Activated T-helper 1 cell treated with anti-CD3 and anti-CD28 coated beads, Interleukin-2, amount 50 U/mL, for 16 hours (primary cell): ENCODE measurements at places on chromosomes 13 and 19.

GRCh38 chr13:67156723-67157060, 73.4 kb downstream of the PCDH9 start:
- DNase-seq, result no peak

- no peak for DNase-seq
These were observed 88.0 kb downstream of the SLC10A2 start for GRCh38 chr13:102978168-102978567.

DNA sequence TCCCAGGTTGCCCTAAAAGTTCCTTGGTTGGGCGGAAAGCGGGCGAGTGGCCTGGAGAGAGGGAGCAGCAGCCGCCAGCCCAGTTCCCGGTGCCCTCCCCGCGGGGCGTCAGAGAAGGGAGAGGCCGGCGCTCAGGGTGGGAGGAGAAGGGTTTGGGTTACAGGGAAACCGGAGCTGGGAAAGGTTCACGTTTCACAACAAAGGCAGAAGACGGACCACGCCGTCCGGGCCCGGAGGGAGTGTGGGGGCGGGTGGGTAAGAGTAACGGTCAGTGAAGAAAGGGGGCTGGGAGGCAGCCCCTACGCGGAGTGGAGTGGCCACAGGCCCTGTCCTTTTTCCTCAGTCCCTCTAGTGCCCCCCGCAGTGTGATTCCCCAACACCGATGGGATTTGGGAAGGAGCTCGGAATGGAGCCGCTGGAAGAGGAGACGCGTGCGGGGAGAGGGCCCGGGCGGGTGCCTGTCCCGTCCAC, 1.6 kb downstream of the SIX5 start:
- DNase-seq, result no peak

DNA sequence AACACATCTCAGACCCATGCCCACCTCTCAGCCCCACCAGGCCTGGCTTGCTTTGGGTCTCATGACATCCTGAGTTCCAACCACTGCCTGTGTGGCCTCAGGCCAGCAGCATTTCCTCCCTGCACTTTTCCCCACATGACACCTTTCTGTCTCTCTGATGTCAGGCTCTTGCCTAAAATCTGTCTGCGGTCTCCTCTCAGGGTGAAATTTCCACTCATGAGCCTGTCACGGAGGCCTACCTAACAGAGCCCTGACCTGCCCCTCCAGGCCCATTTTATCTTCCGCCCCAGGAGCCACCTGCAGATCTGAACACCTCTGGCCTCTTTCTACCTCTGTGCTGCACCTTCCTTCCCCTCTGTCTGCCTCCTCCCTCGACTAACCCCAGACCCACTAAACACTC, 93.5 kb downstream of the ZDHHC20 start:
- no peak for DNase-seq

GRCh38 chr13:62119739-62120700, 704.4 kb upstream of the PCDH20 start:
- no peak for DNase-seq

- no peak for DNase-seq
These were observed 137.0 kb downstream of the FLT1 start for GRCh38 chr13:28357911-28358433.

GRCh38 chr19:15398501-15399233, 19.1 kb upstream of the AKAP8 start:
- DNase-seq, result no peak

- DNase-seq, result no peak
These were observed 968 bp downstream of the UBE2M start for GRCh38 chr19:58557221-58558065.

DNA sequence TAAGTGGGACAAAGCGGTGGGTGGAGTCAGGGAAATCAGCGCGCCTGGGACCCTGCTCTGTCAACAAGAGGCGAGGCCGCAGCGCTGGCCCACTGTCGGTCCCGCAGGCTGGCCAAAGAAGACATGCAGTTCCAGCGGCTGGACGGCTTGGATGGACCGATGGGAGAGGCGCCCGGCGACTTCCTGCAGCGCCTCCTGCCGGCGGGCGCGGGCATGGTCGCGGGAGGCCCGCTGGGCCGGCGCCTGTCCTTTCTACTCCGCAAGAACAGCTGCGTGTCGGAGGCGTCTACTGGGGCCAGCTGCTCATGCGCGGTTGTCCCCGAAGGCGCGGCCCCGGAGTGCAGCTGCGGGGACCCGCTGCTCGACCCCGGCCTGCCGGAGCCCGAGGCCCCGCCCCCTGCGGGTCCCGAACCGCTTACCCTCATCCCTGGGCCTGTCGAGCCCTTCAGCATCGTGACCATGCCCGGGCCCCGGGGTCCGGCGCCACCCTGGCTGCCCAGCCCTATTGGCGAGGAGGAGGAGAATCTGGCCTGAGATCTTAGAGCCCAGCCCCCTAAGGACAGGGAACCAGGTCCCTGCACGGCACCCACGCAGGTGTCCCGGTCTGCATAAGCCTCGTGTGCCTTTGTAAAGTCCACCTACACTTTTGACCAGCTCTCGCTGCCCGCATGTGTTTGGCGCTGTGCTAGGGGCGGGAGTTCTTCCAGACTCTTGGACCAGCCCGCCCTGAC, 6.1 kb downstream of the BEST2 start:
- peak; percentile 53 for DNase-seq

- no peak for DNase-seq
These were observed 1.1 kb downstream of the UBXN6 start for GRCh38 chr19:4456476-4456842.

DNA sequence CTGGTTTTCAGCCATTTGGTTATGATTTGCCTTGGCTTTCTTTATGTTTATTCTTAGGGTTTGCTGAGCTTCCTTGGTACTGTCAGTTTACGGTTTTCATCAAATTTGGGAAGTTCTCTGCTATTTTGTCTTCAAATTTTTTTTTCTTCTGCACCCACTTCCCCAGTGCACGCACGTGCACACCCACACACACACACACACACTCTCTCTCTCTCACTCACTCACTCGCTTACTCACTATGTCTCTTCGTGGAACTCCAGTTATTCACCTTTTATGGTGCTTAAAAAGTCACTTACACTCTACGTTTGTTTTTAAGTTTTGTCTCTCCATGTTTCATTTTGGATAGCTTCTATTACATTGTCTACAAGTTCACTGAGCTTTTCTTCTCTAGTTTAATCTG, 7.1 kb downstream of the AKAP11 start:
- DNase-seq, result no peak

DNA sequence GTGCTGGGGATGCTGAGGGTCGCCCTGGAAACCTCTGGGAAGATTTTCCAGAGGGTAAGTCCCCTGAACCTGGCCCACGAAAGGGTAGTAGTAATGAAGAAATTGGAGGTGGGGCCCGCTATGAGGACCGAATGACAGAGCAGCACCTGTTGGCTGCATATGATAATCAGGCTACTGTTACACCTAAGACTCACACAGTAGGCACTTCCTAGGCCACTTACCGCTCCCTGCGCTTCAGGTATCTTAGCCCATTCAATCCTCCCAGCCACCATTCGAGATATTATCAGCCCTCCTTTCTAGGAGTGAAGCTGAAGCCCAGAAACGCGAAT, 4.3 kb upstream of the LRFN3 start:
- DNase-seq, result no peak

DNA sequence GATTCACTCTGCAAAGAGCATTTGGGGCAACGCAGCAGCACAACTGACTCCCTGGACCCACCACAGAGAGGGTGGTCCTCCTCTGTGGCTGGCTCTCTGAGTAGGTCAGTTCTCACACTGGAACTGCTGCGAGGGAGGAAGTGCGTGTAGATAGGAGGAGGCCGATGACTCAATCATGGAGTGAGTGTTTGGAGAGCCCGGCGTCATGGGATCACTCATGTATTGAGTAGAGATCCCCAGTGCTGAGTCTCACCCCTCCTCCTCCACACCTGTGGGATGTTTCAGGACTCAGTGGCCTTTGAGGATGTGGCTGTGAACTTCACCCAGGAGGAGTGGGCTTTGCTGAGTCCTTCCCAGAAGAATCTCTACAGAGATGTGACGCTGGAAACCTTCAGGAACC, 8.9 kb downstream of the ZNF101 start:
- DNase-seq, result no peak

- DNase-seq, result no peak
These were observed 12.2 kb downstream of the RHPN2 start for GRCh38 chr19:33052352-33052972.

DNA sequence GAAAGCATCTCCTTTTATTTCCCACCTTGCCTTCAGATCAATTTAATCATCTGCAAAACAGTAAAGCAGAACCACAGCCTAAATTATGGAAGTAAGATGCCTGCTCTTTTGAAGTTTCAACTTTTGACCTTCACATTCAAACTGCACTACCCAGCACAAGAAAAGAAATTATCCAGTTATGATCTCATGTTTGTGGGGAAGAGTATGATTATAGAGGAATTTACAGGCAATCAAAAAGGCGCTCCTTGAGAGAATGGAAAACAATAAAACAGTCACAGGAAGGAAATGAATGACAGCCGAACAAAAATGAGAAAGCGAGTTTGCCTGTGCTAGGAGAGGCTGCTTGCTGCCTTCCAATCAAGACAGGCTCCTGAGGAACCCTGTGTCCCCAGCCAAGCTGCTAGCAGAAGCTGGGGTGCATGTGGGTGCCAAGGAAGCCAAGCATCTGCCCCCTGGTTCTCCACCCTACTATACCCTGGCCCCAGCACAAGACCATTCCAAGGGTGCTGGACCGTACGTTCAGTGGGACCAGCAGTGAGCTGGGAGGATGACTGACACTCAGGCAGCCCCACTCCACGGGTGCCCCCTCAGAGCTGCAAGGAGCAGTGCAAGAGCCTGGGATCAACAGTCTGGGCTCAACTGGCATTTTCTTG, 47.8 kb downstream of the PEPD start:
- no peak for DNase-seq

DNA sequence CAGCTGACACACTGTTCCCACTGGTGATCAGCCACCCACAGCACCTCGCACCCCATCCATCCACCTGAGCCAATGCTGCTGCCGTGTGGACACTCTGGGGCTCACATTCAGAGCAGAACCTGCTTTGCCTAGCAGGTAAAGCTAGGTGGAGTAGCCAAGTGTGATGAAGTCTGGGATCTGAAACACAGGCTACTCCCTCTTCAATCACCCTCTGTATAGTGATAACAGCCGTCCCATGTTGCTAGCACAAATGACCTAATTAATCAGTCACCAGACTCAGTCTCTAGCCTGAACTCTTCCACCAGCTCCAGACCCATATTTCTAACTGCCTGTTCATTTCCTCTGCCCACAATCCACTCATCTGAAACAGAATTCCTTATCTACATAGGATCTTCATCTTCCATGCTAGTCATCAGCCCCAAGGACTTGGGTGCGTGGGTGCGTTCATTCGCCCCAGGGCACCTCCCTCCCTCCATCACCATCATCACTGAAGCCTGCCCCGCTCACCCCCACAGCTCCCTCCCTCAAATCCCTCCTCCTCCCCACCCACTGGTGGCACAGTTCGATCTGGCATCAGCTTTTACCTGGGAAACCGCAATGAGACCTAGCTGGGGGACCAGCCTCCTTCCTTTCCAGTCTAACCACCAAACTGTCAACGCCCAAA, 19.8 kb downstream of the STK24 start:
- DNase-seq, result no peak

DNA sequence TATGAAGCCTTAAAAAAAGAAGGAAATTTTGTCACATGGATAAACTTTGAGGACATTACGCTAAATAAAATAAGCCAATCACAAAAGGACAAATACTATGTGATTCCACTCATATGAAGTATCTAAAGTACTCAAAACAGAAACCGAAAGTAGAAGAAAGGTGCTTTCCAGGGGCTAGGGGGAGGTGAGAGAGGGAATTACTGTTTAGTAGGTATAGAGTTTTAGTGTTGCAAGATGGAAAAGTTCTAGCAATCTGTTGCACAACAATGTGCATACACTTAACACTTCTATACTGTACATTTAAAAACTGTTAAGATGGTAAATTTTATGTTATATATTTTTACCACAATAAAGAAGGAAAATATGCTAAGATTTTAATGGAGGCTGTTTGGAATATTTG, 83.0 kb downstream of the POLR1D start:
- no peak for DNase-seq

DNA sequence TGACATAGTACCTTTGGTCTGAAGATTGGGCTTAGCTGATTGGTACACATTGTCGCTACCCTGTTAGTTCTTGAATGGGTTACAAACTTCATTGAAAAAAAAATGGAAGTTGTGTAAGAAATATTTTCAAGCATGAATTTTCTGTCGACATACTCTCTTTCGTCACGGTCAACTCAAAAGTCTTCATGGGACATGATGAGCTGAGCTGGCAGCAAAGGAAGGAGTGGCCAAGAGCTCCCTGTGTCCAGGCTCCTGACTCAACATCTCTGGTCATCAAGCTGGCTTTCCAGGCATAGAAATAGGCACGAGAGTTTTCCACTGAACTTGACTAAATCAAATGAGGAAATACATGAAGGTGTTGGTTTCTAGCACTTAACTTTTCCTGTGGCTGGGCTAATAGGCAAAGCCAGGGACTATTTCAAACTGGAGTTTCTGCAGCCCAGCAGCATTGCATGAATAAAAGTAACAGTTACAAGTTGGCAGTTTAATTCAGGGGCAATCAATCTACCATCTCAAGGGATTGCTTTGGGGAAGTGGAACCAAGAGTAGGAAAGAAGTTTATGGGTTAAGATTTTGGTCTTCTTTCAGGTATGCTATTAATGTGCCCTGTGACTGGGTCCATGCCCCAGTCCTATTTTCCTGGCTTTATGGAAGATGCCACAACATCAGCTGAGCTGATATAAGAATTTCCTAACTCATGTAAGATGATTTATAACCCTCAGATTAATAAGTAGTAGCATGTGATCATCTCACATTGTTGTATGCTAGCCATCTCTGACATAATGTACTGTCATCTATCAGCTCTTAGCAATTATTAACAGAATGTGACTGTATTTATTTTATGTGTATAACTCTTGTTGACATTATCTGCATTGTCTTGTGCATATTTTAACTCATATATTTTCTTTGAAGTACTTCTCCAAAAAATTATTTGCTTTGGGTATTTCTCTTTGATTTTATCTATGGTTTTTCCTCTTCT, 385.8 kb downstream of the DLEU7 start:
- DNase-seq, result no peak

GRCh38 chr13:51590231-51590970, 6.1 kb downstream of the WDFY2 start:
- DNase-seq, result no peak

GRCh38 chr19:6233056-6233826, 46.5 kb downstream of the MLLT1 start:
- no peak for DNase-seq
